ENCODE measurements at places on chromosomes 13 and 19.

GRCh38 chr13:30915691-30916541, 9.8 kb downstream of the MEDAG start:
- no peak for DNase-seq

DNA sequence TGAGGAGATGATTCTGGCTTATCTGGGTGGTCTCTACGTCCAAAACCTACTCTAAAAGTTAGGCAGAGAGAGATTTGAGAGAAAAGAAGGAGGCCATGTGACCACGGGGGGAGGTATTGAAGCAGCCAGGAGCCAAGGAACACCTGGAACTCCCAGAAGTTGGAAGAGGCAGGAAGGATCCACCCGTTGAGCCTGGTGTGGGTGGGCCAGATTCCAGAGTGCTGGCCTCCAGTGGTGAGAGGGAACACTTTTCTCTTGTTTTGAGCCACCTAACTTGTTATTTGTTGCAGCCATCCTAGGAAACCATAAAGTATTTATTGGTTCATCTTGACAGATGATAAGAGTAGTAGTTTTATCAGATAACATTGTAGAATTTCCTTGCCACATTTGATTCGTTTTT, 396.9 kb downstream of the MYO16 start:
- DNase-seq, result no peak

GRCh38 chr13:37023871-37024270, 23.3 kb downstream of the EXOSC8 start:
- DNase-seq, result no peak

DNA sequence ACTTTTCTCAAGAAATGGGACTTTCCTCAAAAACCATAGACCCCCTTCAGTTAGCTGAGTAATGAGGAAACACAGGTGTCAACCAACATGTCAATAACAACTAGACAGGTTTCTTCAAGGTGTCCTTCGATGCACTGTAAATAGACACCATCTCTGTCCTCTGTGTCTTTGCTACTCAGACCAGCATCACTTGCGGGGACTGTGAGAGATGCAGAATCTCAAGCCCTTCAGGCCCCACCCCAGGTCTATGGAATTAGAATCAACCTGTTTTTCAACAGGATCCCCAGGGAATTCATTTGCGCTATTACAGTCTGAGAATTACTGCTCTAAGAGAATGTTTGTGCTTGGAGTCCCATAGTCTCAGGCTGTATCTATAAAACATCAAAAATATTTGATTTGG, 469.9 kb downstream of the COG6 start:
- no peak for DNase-seq

DNA sequence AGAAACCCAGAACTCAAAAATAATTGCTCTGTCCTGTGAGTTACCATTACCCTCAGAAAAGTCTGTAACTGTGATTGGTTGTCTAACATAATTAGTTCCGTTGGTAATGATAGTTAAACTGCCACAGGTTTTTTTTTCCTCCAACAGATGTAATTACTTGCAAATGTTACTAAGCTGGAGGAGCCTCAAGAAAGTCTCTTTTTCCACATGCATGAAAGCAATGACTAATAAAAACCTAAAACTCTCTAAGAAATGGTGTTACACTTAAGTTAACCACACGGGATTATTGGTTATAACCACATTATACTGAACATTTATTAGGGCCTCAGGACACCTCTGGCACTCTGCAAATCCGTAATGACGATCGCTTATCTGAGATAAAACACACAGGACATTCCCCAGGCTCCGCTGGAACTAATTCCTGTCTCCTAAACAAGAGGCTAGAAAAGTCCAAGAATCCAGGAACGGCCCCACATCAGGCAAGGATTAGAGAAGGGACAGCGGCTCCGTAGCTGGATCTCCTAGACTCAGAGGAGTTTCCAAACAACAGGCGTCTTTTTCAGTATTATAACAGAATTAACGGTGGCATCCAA, 753 bp downstream of the ZNF235 start:
- no peak for DNase-seq

- no peak for DNase-seq
These were observed 9.0 kb downstream of the SIGLEC5 start for GRCh38 chr19:51621178-51621577.

GRCh38 chr13:24264976-24265375, 44.4 kb upstream of the C1QTNF9 start:
- DNase-seq, result no peak

- no peak for DNase-seq
These were observed 755.1 kb downstream of the PCDH9 start for GRCh38 chr13:66475061-66475460.

- no peak for DNase-seq
These were observed 41.9 kb downstream of the ADPRHL1 start for GRCh38 chr13:113411216-113412023.

DNA sequence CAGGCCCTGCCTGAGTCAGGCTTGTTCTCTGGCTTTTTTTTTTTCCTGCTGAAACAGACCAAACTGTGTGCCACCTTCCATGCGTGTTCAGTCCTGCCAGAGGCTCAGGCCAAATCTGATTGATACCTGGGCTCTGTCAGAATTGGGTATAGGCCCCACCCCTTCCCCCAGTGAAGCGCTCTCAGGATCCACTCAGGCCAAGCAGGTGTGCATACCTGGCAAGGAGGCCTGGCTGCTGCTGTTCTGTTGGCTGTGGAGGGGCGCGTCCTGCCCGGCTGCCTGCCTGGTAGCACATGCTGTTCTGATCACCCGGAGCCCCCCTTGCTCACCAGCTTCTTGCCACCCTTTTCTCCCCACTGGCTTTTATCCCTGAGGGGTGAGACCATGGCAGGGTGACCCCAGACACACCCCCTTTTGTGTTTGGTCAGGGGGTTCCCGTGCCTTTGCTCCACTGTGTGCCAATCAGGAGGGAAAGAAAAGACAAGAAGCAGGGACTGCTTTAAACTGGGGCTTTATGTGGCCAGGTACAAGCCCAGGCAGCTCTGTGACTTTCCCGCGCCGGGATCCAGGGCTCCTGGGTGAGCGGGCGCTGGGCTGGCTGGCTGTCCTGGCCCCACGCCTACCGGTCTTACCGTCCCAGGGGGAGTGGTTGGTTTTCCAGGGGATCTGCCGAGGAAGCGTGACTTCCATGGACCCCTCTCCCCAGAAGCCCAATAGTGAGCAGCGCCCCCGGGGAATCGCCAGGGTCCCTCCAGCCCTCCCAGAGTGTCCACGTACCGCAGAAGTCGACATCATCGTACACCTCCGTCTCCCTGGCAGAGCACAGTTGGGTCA, 12.7 kb downstream of the PRAM1 start:
- DNase-seq, result no peak

- no peak for DNase-seq
These were observed 73.5 kb upstream of the GJB6 start for GRCh38 chr13:20305587-20305986.

DNA sequence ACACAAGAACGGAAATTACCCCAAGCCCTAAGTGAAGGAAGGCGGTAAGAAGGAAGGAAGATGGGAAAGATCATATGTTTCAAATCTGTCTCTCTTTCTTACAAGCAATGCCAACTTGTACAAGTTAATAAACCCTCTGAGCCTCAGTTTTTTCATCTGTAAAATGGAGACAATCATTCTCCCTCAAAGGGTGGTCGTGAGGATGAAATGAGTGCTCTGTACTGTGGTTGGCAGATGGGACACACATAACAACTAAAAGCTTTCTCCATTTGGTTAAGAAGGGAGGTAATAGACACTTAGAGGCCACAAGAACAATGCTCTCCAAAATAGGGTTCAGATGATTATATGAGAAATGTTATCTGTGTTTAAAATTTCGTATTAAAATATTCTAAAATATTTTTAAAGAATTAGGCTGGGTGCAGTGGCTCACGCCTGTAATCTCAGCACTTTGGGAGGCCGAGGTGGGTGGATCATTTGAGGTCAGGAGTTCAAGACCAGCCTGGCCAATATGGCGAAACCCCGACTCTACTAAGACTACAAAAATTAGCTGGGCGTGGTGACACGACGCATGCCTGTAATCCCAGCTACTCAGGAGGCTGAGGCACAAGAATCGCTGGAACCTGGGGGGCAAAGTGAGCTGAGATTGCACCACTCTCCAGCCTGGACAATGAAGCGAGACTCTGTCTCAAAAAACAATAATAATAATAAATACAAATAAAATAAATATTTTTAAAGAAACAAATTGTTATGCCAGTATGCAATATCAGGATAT, 89.7 kb downstream of the STARD13 start:
- no peak for DNase-seq

- no peak for DNase-seq
These were observed 12.9 kb downstream of the TUBGCP3 start for GRCh38 chr13:112574834-112575613.

DNA sequence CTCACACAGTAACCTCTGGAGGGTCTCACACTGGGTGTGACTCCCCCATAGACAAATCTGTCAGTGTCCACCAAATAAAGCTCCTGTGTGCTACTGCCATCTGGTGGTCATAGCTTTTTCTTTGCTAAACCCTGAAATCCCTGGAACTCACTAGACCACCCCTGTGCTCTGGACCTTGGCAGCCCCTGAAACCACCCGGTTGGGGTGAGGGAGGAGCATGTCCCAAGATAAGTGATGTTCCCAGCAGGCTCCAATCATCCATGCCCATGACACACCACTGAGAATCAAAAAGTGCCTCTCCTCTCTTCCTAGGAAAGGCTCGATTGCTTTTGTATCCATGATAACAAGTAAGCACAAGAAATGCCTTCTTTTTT, 6.5 kb upstream of the HSD17B14 start:
- no peak for DNase-seq

DNA sequence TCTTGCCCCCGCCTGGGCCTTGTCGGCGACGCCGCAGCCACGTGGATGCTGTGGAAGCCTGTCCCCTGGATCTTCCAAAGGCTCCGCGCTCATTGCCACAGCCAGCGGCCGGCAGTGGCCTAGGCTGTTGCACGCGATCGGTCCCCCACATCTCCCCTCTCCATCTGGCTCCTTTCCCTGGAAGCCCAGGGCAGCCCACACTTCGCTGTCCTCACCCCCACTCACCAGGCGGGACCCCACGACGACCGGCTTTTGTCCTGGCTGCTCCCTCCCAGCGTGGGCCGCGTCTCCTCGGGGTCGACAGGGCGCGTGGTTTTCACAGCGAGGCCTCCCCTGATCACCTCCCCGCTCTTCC, 605 bp upstream of the TEX30 start:
- DNase-seq, result no peak

- DNase-seq, result no peak
These were observed 55.9 kb downstream of the RASA3 start for GRCh38 chr13:114076329-114077090.

DNA sequence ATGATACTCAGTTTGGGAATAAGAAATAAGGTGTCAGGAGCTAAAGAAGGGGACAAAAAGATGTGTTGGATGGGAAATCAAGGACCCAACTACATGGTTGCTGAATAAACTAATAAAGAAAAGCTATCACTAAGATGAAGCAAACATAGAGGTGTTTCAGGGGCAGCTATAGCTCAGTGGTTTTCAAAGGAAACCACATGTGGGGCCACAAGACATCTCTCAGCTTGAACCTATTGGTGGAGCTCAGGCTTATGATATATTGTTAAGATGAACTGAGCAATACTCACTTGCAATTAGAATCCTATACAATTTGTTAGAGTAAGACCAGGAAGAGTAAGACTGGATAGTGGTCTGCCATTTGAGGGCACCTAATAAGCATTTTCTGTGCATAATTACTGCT, 45.1 kb upstream of the SPRY2 start:
- DNase-seq, result no peak

DNA sequence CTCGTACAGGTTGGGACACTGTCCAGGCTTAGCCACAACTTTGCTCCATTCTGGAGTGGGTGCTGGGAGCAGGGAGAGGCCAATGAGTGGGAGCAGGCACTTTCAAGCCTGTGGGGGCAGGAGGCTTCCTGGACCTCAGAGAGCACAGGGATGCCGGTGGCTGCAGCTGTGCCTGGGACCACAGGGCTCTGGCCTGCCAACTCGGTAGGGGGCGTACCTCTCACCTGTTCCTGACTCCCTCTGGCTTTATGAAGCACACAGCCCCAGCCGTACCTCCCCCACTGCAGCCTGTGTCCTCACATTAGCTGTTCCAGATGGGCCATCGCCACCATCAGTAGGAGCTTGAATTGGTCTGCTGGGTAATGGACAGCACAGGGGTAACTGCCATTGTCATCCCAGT, 278.7 kb upstream of the KLHL1 start:
- no peak for DNase-seq

DNA sequence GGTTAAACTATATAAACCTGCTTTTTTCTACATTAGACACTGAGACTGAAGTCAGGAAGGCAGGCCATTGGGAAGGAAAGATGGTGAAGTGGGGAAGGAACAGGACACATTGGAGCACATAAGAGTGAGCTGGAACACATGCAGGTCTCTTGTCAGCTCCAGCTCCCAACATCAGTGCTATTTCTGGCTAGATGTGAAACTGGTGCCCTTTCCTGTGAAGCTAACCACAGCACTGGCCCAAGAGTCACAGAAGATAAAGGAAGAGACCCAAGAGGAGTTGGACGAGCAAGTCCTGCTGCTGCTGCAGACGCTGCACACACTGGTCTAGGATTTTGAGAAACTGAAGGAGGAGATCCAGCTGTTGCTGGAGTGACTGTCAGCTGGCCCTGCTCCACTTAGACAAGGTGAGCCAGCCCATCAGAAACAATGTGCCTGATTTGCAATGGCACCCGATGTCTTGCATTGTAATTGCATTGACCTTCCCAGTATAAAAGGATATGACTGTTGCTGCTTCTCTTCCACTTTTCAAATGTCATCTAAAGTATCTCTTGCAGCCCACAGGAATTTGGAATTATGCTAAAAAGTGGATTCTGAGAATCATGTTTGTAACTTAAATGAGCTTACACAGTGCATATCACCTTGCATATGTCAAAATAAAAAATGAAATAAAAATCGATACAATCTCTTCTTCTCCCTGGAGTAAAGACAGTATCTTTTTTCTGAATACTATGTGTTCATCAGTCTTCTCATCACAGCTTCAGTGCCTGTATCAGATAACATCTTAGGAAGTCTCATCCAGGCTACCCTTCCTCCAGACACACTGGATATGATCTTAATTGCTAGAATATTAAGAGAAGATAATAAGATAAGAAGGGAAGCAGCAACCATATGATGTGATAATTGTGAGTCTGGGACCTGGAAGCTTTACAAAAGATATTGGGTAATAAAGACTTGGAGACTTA, 230.7 kb upstream of the SPRY2 start:
- DNase-seq, result no peak

DNA sequence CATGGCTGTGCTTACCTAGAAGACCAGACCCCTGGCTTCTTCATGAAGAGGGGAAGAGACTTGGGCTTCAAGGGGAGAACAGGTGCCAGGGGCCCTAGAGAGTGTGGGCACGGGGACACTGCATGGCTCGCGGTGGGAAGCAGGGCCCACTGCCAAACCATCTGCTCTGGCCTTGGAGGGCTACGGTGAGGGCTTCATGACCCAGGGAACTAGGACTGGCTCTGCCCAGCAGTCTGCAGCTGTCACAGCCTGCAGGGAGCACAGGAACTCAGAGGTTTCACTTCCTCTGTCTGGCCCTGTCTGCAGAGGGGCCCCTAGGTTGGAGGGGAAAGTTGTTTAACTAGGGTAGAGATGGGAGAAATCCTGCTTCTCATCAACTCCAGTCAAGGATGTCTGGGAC, 4.3 kb downstream of the ERCC1 start:
- DNase-seq, result no peak

DNA sequence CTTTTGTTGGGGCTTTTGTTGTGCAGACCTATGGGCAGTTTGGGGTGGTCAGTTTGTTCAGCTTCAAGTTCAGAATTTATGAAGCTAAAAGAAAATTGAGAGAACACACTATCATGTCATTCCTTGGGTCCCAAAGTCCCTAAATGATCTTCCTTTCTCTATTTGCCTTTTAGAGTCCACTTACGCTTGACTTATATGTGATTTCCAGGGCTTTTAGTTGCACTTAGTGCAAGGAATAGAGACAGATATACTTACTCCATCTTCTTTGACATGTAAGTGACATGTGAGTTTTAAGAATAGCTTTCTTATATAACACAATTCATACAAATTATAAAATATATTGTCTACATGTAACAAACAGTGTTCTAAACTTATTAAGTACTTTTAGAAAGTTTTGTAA, 660.1 kb upstream of the SLITRK1 start:
- DNase-seq, result no peak

Measured in iPS DF 19.7 (cell line).